ENCODE measurements at places on chromosomes 7 and 10. TPM values are rescaled to one million over a fixed set of nuclear protein-coding genes. Genes with fewer than 3 reads are reported as not detected.

The FGL2 gene
- 77.9 TPM for total RNA-seq

The C7orf57 gene
- not detected for total RNA-seq

DNA sequence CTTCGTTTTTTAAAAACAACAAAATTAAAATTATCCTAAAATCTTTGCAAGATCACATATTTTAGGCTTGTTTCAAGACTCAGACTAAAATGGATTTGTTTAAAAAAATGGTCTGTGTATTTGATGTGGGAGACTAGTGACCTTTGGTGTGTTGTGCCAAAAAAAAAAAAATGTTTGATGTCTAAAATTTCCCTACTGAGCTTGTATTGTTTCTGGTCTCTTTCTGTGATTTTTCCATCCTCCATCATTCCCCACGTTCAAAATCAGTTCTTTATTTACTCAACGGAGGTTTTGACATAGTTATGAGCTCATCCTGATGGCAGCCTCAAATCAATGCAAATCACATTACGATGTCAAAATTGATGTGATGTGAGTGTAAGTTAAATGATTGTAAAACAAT is 326.2 kb downstream of the RNLS start:
- peak overlapping the region; percentile 43 for H3K4me3 ChIP-seq
- no peaks in the 10 kb centered on the region for H3K36me3 ChIP-seq
- no peaks in the 10 kb centered on the region for H3K27me3 ChIP-seq
- H3K4me1 ChIP-seq: no peaks in the 10 kb centered on the region
- H3K27ac ChIP-seq: peak overlapping the region; percentile 28

GRCh38 chr7:635227-635626 is 91.3 kb upstream of the DNAAF5 start:
- H3K27ac ChIP-seq: no peak overlapping the region
- no peaks in the 10 kb centered on the region for H3K36me3 ChIP-seq
- H3K27me3 ChIP-seq: no peaks in the 10 kb centered on the region
- no peaks in the 10 kb centered on the region for H3K4me1 ChIP-seq
- DNase-seq: no peak
- no peak overlapping the region for H3K4me3 ChIP-seq

The PAPOLB gene
- not detected for total RNA-seq
